CD4-positive, alpha-beta T cell treated with Interleukin-6 at 100 ng/mL for 8 hours (primary cell): ENCODE measurements at places on chromosomes 1 and 21.

DNA sequence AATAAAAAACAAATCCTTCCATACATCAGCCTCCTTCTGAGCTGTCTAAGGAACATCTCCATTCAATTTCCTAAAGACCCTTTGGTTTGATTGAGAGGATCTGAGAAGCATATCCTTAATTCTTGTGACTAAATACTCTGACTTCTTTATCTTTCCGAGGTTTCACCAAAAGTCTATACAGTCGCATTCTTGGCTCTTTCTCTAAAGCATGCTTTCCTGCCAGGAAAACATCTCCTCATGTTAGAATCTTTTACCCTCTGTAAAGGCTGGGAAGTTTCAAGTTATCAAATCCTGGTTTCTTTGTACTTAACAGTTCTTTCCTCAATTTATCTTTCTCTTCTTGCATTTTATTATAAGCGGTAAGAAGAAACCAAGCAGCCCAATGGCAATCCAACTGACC is 630.4 kb downstream of the PTPRC start:
- no peak for DNase-seq

DNA sequence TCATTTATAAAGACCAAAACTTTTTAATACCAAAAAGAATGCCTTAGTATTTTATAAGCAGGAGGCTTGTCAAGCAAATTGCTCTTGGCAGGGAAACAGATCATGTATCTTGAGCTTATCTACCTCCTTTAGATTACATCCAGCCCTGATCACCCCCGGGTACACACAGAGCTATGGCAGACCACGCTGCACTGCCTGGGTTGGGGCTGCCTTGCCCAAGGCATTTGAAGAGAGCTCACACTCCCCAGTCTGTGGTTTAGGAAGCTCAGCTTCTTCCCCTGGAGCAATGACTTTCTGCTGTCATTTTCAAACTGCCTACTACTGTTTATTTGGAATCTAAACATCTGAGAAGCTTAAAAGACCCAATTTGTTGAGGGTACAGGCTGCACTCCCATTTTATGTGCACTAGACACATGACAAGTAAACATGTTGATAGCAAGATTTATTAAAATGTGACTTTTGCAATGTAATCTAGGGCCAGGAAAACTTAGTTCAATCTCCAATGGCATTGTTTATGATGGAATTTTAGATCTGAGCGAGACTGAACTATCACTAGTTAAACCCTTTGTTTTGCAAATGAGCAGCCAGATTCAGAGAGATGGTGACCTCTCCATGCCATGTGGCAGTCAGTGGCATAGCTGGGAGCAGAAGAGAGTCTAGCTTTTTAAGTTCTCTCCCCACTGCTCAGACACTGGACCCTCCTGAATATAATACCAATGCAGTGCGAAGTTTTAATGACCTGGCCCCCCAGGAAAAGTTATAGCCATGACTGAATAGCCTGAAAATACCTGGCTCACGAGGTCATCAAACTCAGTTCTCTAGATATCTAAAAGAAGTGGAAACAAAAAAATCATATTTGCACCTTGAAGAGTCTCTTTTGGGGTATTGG is 214.9 kb downstream of the HLX start:
- no peak for DNase-seq

- DNase-seq = no peak
Observed at GRCh38 chr1:246462986-246463385, 44.1 kb downstream of the SMYD3 start.

DNA sequence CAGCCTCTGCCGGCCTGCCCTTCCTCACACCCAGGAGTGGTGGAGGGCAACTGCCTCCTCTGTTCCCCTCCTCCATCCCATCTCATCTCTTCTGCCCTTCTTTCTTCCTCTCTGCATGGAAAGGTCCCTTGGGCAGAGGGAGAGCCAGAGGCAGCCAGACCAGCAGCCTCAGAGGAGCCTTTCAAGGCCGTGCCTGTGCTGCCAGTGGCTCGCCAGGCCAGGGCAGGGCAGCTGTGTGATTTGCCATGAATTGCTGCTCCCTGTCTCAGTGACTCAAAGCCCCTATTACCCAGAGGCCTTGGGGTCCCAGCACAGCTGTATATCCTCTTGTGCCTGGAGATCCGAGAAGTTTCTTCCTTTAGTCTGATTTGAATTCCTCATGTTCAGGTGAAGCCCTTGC is 21.9 kb downstream of the TMCC2 start:
- no peak for DNase-seq

DNA sequence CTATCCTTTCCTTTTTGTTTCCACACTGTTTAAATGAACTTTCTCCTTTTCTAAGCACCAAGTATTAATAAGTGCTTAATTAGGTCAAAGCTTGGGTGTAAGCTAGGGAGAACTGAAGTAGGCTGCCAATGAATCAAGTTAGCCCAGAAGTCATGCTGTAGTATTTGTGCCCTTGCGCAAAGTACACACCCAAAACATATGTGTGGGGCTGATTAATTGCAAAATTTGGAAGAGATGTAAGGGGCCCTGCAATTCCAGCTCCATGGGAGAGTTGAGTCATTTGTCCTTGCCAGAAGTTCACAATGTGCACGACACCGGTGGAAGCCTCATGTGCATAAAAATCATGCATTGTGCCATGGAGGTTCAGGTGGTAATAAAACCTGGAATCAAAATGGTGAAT is 18.6 kb upstream of the NTNG1 start:
- no peak for DNase-seq

DNA sequence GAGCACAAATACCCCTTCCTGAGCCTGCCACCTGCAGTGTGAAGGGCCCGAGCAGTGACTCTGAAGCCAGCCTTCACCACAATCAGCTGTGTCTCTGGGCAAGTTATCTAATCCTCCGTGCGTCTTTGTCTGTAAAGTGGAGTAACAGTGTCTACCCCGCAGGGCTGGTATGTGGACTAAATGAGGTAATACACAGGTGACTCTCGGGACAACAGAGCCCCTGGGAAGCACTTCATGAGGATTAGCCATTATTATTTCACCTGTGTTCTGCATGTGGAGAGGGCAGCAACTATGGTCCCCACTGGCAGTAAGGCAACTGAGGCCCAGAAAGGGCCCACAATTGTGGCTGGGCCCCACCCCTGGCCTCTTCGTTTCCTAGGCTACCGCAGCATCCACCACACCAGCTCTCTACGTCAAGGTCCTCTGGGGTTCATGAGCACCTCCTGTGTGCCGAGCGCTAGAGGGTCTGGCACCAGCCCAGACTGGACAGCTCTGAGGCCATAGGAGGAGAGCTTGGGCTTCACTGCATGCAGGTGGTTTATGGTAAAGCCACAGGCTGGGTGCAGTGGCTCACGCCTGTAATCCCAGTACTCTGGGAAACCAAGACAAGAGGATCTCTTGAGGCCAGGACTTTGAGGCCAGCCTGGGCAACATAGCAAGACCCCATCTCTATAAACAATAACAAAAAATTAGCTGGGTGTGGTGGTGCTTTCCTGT is 41.3 kb upstream of the LRP8 start:
- DNase-seq = no peak
